ENCODE measurements at places on chromosomes 3 and 15.

- DNase-seq: no peak
Observed at GRCh38 chr15:63156086-63156710, 1.1 kb downstream of the RPS27L start.

- no peak for DNase-seq
Observed at GRCh38 chr3:24199775-24200247, 254.7 kb downstream of the NR1D2 start.

DNA sequence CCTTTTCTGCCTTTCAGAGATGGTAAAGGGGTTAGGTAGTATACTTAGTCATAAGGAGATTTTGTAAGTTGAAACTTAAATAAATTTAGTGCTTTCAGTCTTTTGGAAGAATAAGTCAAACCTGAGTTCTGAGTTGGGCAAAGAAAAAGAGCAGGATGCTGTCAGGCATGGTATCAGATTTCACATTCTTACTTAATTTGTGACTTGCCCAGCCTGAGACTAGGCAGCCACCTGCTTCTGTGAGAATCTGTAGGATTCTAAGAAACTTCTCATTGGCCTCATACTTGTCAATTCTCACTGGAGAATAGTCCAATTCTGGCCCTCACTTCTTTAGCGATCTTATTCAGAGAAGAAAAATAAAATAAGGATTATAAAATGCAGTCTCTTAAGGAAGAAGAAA lies 577.5 kb downstream of the DIPK2A start:
- DNase-seq: no peak

DNA sequence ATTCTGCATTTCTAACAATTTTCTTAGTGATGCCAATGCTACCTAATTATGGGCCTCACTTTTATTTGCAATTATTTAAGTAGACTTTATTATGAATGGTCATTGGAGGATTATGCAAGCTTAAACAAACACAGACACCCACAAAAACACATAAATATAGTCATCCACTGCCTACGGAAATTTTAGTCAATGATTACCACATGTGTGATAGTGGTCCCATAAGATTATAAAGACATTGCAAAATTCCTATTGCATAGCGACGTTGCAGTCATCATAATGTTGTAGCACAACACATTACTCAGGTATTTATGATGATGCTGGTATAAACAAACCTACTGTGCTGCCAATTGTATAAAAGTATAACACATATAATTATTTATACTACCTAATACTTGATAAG lies 247.8 kb upstream of the ALCAM start:
- no peak for DNase-seq

Data from CD4-positive, alpha-beta memory T cell (primary cell).